LNCaP clone FGC (cell line): ENCODE measurements at places on chromosomes 12 and 14.

DNA sequence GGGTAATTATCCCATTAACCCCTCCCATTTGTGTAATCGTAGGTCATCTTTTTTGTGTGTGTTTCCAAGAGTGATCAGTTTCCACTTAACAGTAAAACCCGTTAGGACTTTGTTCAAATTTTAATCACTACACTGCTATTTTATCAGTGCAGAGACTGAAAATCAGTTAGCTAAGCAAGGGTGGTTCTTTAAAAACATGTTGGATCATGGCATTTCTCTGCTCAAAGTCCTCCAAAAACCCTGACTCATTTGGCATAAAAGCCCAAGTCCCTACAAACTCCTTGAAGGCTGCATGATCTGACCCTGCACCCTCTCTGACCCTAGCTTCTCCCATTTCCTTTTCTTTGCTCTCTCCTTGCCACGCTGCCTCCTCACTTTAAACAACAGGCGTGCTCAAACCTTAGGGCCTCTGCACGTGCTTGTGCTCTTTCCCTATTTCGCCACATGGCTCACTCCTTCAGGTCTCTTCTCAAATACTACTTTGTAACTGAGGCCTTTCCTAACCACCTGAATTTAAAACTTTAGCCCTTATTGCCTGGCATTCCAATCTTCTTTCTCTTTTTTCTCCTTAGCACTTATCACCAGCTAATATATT is 13.2 kb upstream of the OVCH1 start:
- no peak for DNase-seq

DNA sequence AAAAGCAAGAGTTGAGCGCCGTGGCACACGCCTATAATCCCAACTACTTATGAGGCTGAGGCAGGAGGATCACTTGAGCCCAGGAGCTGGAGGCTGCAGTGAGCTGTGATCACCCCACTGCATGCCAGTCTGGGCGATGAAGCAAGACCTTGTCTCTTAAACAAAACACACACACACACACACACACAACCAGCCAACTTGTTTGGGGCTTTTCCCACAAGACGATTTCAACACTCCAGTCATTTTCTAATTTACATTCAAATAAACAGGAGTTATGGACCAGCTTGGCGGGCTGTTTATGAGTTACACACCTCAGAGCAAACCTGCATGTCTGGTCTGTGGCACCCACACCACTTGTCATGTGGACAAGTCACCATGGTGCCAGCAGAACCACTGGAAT is 6.7 kb downstream of the GLTP start:
- no peak for DNase-seq

DNA sequence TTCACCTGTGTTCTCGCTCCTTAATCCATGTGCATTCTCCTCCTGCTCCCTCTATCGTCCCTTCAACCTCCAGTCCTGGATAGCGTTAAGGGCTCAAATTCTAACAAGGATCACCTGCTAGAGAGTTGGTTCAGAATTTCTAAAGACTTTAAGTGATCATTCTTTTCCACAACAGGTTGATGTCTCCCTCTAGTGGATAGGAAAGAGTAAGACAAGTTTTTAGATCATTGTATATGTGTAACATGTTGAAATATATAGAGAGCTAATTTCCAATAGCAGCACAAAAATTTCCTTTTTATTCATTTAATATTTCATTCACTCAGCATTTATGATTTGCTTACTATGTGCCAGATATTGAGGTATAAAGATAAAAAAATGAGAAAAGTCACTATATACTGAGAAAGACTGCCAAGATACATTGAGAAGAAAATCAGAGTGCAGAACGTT is 9.3 kb upstream of the ESR2 start:
- peak; percentile 69 for DNase-seq

DNA sequence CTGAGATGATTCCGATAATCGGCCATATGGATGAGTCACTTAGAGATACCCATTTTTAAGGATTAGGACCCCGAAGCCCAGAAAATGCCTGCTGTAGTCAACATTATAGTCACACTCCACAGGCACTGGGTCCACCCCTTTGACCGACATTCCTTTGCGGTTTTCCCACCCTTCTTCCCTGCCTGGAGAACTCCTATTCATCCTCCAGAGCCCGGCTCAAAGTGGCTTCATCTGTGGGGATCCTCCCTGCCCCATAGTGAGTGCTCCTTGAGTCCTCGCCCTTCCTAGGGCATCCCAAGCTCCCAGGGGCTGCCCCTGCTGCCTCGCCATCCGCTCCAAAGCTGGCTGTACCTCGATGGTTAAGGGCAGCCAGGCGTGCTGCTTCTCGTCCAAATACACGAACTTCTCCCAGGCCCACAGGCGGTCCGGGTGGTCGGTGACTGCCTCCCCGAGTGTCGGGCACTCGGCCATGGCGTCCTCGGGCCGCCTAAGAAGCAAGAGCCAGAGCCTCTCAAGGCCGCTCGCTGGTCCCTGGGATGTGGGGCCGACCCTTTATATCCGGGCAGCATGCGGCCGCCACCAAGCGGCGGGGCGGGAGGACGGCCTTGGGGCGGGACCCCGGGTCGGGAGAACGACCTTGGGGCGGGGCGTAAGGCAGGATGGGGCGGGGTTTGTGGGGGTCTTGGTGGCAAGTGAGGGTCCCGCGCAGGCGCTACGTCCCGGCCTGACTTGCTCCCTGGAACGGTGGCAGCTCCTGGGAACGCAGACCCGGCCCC is at the start of gene TCL1A:
TSS of gene TCL1A (minus strand) at position 530 of the 776 bp plus-strand sequence. CDS start at position 471, 59 bp downstream.
- DNase-seq: no peak

GRCh38 chr14:54087376-54087775 is 130.8 kb upstream of the BMP4 start:
- DNase-seq: no peak

DNA sequence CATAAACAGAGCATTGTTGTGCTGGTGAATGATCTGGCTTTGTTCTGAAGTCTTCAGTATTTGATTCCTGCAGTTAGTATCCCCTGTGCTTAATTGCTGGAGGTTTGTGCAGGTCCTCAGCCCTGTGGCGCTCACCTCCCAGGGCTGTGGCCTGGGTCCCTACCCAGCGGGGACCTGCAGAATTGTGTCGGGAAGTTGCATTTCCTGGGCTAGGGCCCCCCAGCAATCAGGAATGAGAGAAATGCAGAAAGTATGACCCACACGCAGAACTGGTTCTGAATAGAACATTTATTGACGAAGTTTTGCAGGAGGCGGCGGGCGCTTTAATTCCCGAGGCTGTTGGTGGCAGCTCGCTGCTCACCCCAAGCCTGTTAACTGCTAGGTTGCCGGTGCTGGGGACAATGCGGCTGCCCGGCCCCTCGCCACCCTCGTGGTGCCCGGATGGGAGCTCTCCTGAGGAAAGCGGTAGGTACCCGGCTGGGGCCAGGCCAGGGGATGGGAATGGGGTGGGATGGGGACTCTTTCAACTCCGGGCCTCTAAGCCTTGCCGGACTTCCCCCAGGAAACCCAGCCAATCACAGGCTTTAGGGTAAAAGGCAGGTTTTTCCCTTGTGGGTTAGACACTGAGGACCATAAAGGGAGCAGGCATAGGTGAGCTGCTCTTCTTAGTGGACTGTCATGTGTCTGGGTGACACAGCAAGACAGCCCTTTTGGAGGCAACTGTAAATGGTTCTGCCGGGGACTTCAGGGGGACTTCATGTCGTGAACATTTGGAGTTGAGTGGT is 11.6 kb downstream of the PLEKHG3 start:
- no peak for DNase-seq

DNA sequence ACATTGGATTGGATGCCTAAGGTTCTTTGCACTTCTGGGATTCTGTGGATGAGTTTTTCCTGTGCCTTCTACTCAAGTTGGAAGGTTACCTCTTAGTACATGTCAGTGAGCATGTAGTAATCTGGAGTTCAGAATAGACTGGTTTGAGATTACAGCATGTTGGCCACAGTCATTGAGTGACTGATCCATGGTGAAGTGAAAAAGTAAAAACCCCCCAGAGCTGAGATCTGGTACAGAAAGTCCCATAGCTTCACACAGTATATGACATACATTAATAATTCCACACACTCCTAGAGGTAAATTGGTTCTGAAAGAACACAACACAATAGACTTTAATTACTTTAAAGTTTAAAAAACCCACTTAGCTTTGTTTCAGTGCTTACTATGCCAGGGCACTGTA is 11.9 kb upstream of the CCND2 start:
- DNase-seq: no peak

DNA sequence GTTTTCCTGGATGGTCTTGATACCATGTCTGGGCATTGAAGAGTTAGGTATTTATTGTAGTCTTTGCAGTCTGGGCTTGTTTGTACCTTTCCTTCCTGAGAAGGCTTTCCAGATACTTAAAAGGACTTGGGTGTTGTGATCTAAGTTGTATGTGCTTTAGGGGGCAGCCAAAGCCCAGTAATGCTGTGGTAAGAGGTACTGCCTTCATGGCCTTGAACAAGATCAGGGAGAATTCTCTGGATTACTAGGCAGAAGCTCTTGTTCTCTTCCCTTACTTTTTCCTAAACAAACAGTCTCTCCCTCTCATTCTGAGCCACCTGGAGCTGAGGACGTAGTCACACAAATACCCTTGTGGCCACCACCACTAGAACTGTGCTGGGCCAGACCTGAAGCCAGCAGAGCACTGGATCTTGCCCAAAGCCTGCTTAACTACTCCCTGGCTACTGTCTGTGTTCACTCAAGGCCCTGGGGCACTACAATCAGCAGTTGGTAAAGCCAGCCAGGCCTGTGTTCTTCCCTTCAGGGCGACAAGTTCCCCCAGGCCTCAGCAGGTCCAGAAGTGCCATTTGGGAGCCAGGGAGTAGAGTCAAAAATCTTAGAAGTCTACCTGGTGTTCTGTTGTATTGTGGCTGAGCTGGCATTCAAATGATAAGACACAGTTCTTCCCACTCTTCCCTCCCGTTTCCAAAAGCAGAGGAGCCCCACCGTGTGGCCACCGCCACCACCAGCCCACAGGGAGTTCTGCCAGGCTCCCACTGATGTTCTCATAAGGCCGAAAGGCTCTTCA is 11.4 kb downstream of the PRORP start:
- no peak for DNase-seq

DNA sequence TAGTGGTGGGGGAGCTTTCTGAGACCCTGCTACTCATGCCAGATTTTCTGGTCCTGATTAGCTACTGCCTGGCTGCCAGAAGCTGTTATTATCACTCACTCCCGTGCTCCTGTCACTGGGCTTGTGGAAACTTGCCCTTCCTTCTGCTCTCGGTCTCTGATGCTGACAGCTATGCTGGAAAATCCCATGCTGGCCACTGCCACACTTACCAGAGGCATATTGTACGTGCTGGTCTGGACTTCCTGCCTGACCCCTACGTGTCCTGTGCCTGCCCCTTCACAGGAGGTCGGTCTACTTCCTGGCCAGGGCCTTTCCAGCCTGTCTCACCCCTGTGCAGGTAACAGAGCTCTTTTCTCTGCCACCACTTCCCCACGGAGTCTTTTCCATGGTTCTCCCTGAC is 149.4 kb upstream of the PLEKHG7 start:
- no peak for DNase-seq

GRCh38 chr12:52310622-52311284 is 10.4 kb downstream of the KRT83 start:
- DNase-seq: no peak

DNA sequence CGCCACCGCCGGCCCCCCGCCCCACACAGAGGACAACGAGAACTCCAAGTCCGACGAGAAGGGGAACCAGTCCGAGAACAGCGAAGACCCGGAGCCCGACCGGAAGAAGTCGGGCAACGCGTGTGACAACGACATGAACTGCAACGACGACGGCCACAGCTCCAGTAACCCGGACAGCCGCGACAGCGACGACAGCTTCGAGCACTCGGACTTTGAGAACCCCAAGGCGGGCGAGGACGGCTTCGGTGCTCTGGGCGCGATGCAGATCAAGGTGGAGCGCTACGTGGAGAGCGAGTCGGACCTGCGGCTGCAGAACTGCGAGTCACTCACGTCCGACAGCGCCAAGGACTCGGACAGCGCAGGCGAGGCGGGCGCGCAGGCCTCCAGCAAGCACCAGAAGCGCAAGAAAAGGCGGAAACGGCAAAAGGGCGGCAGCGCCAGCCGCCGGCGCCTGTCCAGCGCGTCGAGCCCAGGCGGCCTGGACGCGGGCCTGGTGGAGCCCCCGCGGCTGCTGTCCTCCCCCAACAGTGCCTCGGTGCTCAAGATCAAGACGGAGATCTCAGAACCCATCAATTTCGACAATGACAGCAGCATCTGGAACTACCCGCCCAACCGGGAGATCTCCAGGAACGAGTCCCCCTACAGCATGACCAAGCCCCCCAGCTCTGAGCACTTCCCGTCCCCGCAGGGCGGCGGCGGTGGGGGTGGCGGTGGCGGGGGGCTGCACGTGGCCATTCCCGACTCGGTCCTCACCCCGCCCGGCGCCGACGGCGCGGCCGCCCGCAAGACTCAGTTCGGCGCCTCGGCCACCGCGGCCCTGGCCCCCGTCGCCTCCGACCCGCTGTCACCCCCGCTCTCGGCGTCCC is 150.9 kb downstream of the EGLN3 start:
- no peak for DNase-seq

- no peak for DNase-seq
Measured at GRCh38 chr12:76480796-76481195, 78.8 kb downstream of the OSBPL8 start.

GRCh38 chr12:93447555-93448290 is 6.0 kb upstream of the UBE2N start:
- no peak for DNase-seq

- no peak for DNase-seq
Measured at GRCh38 chr14:101535232-101535631, 26.1 kb upstream of the DIO3 start.

- no peak for DNase-seq
Measured at GRCh38 chr14:77124345-77125280, 17.0 kb downstream of the ZDHHC22 start.

GRCh38 chr12:121376754-121377697 is 22.9 kb upstream of the RNF34 start:
- DNase-seq: no peak

GRCh38 chr12:121334513-121335343 is 17.5 kb downstream of the ANAPC5 start:
- DNase-seq: peak; percentile 58

DNA sequence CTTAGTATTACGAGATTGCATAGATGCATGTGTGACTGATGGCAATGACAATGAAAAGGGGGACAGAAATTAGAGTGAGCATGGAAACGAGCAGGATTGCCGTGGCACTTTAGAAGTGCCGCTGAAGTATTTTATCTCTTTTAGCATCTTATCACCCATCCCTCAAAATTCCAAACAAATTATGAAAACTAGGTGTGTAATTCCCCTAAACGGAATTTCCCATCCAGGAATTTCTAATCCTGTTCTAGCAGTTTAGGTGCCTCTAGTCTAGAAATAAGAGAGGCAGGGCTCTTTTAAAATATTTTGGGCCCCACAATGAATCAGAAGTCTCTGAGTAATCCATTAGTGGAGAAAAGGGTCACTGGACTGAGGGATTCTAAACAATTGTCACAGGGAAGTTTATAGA is 947 bp downstream of the TMEM52B start:
- DNase-seq: no peak
